ENCODE measurements at places on chromosomes 16 and 17. TPM values are rescaled to one million over a fixed set of nuclear protein-coding genes. Genes with fewer than 3 reads are reported as not detected.

PKMYT1 gene
- 40.8 TPM for total RNA-seq

PRR35 gene
- total RNA-seq: not detected

EVPLL gene
- not detected for total RNA-seq

ADAP2 gene
- 0.13 TPM for total RNA-seq

IL17C gene
- total RNA-seq: not detected

GCGR gene
- total RNA-seq: not detected

CCL13 gene
- not detected for total RNA-seq

GRCh38 chr17:63665527-63666214 is 34.3 kb downstream of the LIMD2 start:
- no peaks in the 10 kb centered on the region for H3K27me3 ChIP-seq
- DNase-seq: no peak
- no peak overlapping the region for H3K27ac ChIP-seq
- H3K4me3 ChIP-seq: no peak overlapping the region

- H3K27me3 ChIP-seq: peaks cover 7% of the 10 kb centered on the region
- H3K27ac ChIP-seq: no peak overlapping the region
- no peak for DNase-seq
- H3K4me3 ChIP-seq: no peak overlapping the region
Measured at GRCh38 chr17:69961501-69962145, 113.4 kb upstream of the KCNJ16 start.
